Heart left ventricle (tissue), 16 donors: ENCODE measurements at places on chromosomes 5 and 9.

DNA sequence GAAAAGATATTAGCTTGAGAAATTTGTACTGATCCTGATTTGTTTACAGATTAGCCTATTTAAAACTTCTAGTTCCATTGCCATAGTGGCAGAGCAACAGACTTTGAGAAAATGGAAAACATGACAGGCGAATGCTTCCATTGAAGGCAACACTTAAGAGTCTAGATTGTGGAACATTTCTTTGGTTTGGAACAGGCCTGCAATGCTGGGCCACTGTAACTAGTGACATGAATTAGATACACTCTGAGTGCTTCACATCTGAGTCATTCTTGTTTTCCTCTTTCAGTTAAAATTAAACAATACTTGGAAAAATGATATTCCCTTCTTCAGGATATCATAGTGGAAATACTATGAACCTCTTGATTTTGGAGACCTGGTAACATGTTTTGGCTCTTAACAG, 453.6 kb upstream of the TUSC1 start:
- H3K4me1 ChIP-seq: no peaks in the 10 kb centered on the region
- H3K27ac ChIP-seq: no peak overlapping the region
- H3K36me3 ChIP-seq: no peaks in the 10 kb centered on the region
- H3K27me3 ChIP-seq: no peaks in the 10 kb centered on the region

DNA sequence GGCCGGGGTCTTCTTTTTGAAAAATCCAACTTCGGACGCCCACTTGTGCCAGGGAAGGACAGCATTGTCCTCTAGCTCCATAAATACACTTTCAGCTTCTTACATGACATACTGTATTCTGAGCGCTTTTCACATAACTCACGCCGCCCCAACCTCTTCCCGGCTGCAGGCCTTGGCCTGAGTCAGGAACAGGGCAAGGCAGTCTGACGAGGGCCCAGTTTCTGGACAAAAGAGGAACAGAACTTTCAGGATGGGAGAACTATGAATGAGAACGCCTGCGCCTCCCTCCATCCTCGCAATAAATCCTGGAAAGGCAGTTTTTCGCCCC, 650 bp downstream of the DCTN4 start:
- no peak for DNase-seq
- no peaks in the 10 kb centered on the region for H3K27me3 ChIP-seq
- H3K36me3 ChIP-seq: peaks cover 34% of the 10 kb centered on the region
- H3K4me3 ChIP-seq: peak overlapping the region; percentile 82
- H3K27ac ChIP-seq: peak overlapping the region; percentile 92

DNA sequence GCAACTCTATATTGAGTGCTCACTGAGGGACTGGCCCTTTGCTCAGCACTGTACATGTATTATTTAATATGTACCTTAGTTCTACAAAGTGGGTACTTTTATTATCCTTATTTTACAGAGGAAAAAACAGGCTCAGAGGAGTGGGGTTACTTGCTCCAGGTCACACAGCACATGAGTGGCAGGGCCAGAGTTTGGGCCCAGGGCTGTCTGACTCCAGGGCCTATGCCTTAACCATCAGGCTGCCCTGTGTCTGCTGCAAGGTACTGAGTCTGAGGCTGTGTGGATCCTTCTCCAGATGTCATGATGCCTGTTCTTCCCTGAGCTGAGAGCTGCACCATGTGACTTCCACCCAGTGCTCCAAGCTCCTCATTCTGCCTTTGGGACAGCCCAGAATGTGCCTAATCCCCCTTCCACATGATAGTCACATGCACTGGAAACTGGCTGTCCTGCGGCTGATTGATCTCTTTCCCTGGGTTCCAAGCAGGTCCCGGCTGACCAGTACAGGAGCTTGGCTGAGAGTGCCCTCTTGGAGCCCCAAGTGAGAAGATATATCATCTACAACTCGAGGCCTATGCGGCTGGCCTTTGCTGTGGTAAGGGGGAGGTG, 15.4 kb downstream of the TMEM268 start:
- no peak for DNase-seq
- H3K27me3 ChIP-seq: no peaks in the 10 kb centered on the region
- peaks cover 5% of the 10 kb centered on the region for H3K4me1 ChIP-seq
- peaks cover 67% of the 10 kb centered on the region for H3K36me3 ChIP-seq

DNA sequence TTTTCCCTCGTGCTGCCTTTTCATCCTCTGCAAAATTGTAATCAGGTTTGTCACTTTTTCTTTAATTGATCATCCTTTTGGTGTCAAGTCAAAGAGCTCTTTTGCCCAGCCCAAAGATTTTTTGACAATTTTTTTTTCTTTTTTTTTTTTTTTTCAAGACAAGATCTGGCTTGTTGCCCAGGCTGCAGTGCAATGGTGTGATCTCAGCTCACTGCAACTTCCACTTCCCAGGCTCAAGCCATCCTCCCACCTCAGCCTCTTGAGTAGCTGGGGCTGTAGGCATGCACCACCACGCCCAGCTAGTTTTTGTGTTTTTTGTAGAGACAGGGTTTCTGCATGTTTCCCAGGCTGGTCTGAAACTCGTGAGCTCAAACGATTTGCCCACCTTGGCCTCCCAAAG, 36.7 kb downstream of the CDK7 start:
- DNase-seq: no peak
- H3K4me3 ChIP-seq: no peak overlapping the region
- no peaks in the 10 kb centered on the region for H3K4me1 ChIP-seq
- no peaks in the 10 kb centered on the region for H3K36me3 ChIP-seq
- no peaks in the 10 kb centered on the region for H3K27me3 ChIP-seq
- H3K27ac ChIP-seq: no peak overlapping the region

- peaks cover 26% of the 10 kb centered on the region for H3K4me1 ChIP-seq
- H3K4me3 ChIP-seq: peak overlapping the region; percentile 94
- no peaks in the 10 kb centered on the region for H3K27me3 ChIP-seq
- H3K27ac ChIP-seq: peak overlapping the region; percentile 87
- DNase-seq: no peak
- no peaks in the 10 kb centered on the region for H3K36me3 ChIP-seq
These were observed 684 bp upstream of the JMY start for GRCh38 chr5:79235261-79235633.

DNA sequence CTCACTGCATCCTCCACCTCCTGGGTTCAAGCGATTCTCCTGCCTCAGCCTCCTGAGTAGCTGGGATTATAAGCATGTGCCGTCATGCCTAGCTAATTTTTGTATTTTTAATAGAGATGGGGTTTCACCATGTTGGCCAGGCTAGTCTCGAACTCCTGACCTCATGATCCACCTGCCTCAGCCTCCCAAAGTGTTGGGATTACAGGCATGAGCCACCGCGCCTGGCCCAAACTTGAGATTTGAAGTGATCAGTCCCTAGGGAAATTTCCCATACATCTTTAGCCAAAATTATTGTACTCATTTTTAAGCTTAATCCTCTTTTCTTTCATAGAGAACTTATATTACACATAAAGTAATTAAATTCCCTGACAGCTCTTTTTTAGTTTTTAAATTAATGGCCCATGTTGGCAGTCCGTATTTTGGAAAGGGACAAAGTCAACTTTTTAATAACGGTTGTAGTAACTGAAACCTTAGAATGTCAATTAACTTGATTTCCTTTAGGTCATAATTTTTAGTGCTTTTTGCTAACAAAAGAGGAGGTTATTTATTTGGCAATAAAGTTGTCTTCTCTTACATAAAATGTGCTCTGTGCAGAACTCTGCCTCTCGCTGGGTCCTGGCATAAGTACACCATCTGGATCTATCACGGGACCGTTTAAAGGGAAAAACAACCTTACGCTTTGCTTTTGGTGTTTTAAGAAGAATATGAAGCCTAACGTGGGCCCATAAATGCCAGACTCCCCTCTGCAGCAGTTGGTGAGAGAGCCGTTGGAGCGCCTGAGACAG, 142.3 kb upstream of the OTULINL start:
- peaks cover 24% of the 10 kb centered on the region for H3K4me1 ChIP-seq
- peak overlapping the region; percentile 85 for H3K27ac ChIP-seq
- H3K27me3 ChIP-seq: no peaks in the 10 kb centered on the region
- H3K36me3 ChIP-seq: no peaks in the 10 kb centered on the region
- no peak overlapping the region for H3K4me3 ChIP-seq
- DNase-seq: no peak

DNA sequence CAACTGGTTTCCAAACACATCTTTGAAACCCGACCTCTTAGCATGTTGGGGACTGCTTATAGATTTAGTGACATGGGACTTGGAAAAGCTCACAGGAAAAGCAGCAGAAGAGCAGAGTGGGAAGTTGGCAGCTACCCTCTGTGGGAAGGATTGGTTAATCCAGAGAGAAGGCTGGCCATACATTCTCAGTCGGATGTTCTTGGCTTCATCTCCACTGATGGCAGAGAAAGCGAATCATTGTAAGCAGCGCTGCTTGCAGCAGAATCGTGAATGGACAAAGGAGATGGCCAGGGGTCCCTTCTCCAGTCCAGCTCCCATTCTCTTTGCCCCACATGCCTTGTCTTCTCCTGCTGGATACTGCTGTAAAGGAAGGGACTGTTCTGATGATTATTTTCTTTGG, 62.7 kb downstream of the MEGF10 start:
- no peak overlapping the region for H3K4me3 ChIP-seq
- H3K27ac ChIP-seq: no peak overlapping the region
- H3K36me3 ChIP-seq: no peaks in the 10 kb centered on the region
- no peaks in the 10 kb centered on the region for H3K4me1 ChIP-seq
- no peaks in the 10 kb centered on the region for H3K27me3 ChIP-seq
- no peak for DNase-seq

- no peaks in the 10 kb centered on the region for H3K27me3 ChIP-seq
- H3K36me3 ChIP-seq: peaks cover 5% of the 10 kb centered on the region
- H3K4me3 ChIP-seq: no peak overlapping the region
- H3K4me1 ChIP-seq: peaks cover 25% of the 10 kb centered on the region
These were observed 83.7 kb upstream of the ORM1 start for GRCh38 chr9:114238891-114239875.

GRCh38 chr9:5646116-5646515, 17.2 kb downstream of the RIC1 start:
- no peaks in the 10 kb centered on the region for H3K27me3 ChIP-seq
- no peak overlapping the region for H3K4me3 ChIP-seq
- DNase-seq: no peak

- no peak for DNase-seq
- no peak overlapping the region for H3K27ac ChIP-seq
- peaks cover 13% of the 10 kb centered on the region for H3K4me1 ChIP-seq
- H3K27me3 ChIP-seq: no peaks in the 10 kb centered on the region
- H3K36me3 ChIP-seq: no peaks in the 10 kb centered on the region
- no peak overlapping the region for H3K4me3 ChIP-seq
These were observed 200.2 kb downstream of the SLIT3 start for GRCh38 chr5:169100735-169101075.

GRCh38 chr9:123508048-123508447, 152.1 kb downstream of the CRB2 start:
- no peak overlapping the region for H3K27ac ChIP-seq
- H3K27me3 ChIP-seq: no peaks in the 10 kb centered on the region
- no peaks in the 10 kb centered on the region for H3K4me1 ChIP-seq
- H3K36me3 ChIP-seq: no peaks in the 10 kb centered on the region

GRCh38 chr9:108274971-108275370, 580.8 kb downstream of the ACTL7B start:
- no peaks in the 10 kb centered on the region for H3K27me3 ChIP-seq
- no peak overlapping the region for H3K4me3 ChIP-seq
- no peaks in the 10 kb centered on the region for H3K36me3 ChIP-seq

- H3K36me3 ChIP-seq: peaks cover 49% of the 10 kb centered on the region
- H3K4me1 ChIP-seq: peaks cover 9% of the 10 kb centered on the region
- no peak for DNase-seq
- H3K27ac ChIP-seq: no peak overlapping the region
- no peaks in the 10 kb centered on the region for H3K27me3 ChIP-seq
These were observed 18.5 kb downstream of the JADE2 start for GRCh38 chr5:134543820-134544614.

GRCh38 chr5:159581502-159582249, 251.4 kb upstream of the IL12B start:
- no peaks in the 10 kb centered on the region for H3K36me3 ChIP-seq
- no peak for DNase-seq
- no peak overlapping the region for H3K27ac ChIP-seq
- H3K4me3 ChIP-seq: no peak overlapping the region

DNA sequence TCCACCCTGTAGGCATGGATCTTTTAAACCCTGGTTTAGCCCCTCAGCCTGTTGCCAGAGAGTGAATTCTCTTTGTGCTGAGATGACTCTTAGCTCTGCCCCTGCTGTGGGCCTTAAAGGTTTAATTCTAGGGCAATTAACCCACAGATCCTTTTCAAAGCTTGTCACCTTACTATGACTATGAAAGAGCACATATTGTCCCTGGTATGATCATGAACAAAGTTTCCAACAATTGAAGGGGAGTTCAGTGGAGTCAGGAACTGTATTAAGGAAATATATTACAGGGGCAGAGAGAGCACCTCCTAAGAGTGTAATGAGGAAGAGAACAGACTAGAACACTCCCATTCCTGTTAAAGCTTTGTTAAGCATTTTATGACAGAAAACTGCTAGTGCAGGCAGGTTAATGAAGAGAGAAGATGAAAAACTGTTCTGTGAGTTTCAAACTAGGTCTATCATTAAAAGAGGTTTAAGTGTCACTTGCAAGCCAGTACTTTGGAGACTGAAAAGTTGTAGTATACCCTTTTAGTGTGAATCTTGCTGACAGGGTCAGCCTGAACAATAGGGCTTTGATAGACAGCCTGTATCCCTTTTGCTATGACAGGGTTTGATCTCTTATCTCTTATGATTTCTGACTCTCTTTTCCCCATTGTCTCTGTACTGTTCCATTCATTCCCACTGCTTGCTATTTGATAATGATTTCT, 104.2 kb upstream of the ELL2 start:
- H3K36me3 ChIP-seq: no peaks in the 10 kb centered on the region
- DNase-seq: no peak
- no peak overlapping the region for H3K27ac ChIP-seq
- no peaks in the 10 kb centered on the region for H3K27me3 ChIP-seq
- no peaks in the 10 kb centered on the region for H3K4me1 ChIP-seq

DNA sequence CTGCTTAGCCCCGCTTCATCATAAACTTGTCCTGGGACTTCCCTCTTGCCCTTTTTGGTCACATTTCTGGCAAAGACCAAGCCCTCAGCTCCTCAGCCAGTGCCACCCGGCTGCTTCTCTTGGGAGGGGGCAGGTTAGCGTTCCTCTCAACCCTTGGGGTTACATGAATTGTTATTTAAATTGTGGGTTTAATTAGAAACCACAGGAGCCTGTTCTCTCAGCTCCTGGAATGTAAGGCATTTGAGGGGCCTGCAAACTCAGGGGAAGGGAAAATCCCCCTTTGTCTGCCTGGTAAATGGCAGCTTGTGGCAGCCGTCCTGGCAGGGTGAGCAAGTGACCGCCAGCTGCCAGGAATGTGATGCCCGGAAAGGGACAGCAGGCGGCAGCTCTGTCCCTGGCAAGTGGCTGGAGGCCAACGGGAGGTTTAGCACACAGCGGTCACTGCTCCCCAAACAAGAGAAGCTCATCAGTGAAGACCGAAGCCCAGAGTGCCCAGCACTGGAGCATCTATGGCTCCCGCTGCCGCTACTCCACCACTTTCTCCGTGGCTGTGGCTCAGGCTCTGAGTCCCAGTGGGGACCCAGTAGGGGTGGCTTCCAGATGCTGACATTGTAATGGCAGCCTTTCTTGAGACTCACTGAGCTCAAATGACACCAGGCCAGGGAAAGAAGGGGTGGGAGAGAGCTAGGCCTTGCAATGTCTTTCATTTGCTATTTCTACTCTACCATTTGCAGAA, 51.7 kb downstream of the SHB start:
- H3K27ac ChIP-seq: peak overlapping the region; percentile 58
- no peak overlapping the region for H3K4me3 ChIP-seq
- DNase-seq: peak; percentile 88
- H3K27me3 ChIP-seq: no peaks in the 10 kb centered on the region

- DNase-seq: no peak
- H3K27me3 ChIP-seq: no peaks in the 10 kb centered on the region
- no peaks in the 10 kb centered on the region for H3K36me3 ChIP-seq
- H3K4me1 ChIP-seq: peaks cover 66% of the 10 kb centered on the region
These were observed 41.3 kb downstream of the MAP3K1 start for GRCh38 chr5:56856541-56857178.
